ENCODE measurements at places on chromosomes 1 and 21.

- no peaks in the 10 kb centered on the region for H3K4me1 ChIP-seq
- DNase-seq: no peak
Measured at GRCh38 chr21:37168666-37169065, 95.6 kb downstream of the TTC3 start.

DNA sequence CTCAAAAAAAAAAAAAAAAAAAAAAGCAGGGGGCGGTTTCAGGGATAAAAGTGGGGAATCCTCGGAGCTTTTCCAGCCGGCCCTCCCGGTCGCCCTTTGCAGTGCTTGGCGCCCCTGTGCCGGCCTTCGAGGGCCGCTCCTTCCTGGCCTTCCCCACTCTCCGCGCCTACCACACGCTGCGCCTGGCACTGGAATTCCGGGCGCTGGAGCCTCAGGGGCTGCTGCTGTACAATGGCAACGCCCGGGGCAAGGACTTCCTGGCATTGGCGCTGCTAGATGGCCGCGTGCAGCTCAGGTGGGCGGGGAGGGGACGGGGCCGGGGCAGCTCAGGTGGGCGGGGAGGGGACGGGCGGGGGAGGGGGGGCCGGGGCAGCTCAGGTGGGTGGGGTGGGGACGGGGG lies 25.3 kb downstream of the RNF223 start:
- no peaks in the 10 kb centered on the region for H3K4me1 ChIP-seq
- no peak overlapping the region for H3K27ac ChIP-seq
- no peak for DNase-seq
- H3K27me3 ChIP-seq: no peaks in the 10 kb centered on the region

- no peaks in the 10 kb centered on the region for H3K27me3 ChIP-seq
- H3K36me3 ChIP-seq: no peaks in the 10 kb centered on the region
- H3K27ac ChIP-seq: no peak overlapping the region
- no peak for DNase-seq
- H3K4me3 ChIP-seq: no peak overlapping the region
Measured at GRCh38 chr1:119582801-119583200, 65.3 kb downstream of the ZNF697 start.

- no peak for DNase-seq
- H3K27ac ChIP-seq: no peak overlapping the region
- H3K36me3 ChIP-seq: no peaks in the 10 kb centered on the region
- H3K27me3 ChIP-seq: no peaks in the 10 kb centered on the region
- no peaks in the 10 kb centered on the region for H3K4me1 ChIP-seq
- H3K4me3 ChIP-seq: no peak overlapping the region
Measured at GRCh38 chr1:89894210-89895201, 73.7 kb downstream of the LRRC8D start.

GRCh38 chr1:224805889-224806288 lies 123.6 kb upstream of the DNAH14 start:
- no peaks in the 10 kb centered on the region for H3K27me3 ChIP-seq
- DNase-seq: no peak
- no peaks in the 10 kb centered on the region for H3K4me1 ChIP-seq
- no peak overlapping the region for H3K27ac ChIP-seq
- no peak overlapping the region for H3K4me3 ChIP-seq

DNA sequence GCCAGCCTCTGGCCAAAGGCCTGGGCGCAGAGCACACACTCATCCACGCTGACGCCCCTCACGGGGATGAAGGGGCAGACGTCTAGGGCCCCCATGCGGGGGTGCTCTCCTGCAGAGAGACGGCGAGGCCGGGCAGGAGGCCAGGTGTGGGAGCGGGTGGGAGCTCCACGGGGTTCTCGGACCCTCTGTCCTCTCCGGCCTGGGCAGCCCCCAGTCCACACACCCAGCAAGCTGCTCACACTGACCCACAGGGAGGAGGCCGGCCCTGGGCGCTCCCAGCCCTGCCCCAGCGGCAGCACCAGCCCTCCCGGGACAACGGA lies 2.5 kb downstream of the FTCD start:
- DNase-seq: no peak
- H3K36me3 ChIP-seq: no peaks in the 10 kb centered on the region
- H3K27me3 ChIP-seq: no peaks in the 10 kb centered on the region
- H3K27ac ChIP-seq: peak overlapping the region; percentile 14
- H3K4me3 ChIP-seq: peak overlapping the region; percentile 45

DNA sequence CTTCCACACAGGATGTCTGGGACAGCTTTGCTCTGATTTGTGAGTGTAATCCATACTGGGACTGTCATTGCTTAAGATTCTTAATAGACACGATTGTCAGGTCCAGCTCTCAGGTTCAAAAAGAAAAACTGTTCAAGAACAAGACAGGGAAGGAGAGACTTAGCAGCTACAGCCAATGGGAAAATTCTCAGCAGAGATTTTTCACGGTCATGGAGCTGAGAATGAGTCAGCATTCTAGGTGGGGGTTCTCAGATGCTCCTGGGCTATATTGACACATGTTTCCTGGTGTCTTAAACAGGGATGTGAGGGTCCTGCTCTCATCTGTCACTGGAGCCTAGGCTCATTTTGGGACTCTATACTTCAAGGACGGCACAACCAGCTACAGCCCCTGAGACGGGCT lies 318.3 kb downstream of the RRAGC start:
- no peaks in the 10 kb centered on the region for H3K4me1 ChIP-seq
- DNase-seq: no peak
- no peak overlapping the region for H3K27ac ChIP-seq
- H3K4me3 ChIP-seq: no peak overlapping the region
- no peaks in the 10 kb centered on the region for H3K36me3 ChIP-seq

DNA sequence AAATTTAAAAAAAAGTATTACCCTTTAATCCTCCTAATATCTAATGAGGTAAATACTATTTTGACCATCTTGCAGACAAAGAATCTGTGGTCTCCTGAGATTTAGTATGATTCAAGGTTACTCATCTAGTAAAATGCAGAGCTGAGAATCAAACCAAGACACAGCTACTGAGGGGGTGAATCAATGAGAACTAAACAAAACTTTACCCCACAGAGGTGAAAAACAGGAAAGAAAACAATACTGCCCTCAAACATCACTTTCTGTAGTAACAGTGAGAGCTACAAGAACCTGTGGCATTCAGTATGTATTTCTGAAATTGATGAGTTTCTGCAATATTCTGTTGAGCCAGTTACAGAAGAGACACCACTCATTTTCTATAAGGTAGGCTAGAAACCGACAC lies 85.1 kb downstream of the JAK1 start:
- peaks cover 28% of the 10 kb centered on the region for H3K36me3 ChIP-seq
- no peak for DNase-seq
- H3K27me3 ChIP-seq: no peaks in the 10 kb centered on the region
- no peak overlapping the region for H3K4me3 ChIP-seq
- no peak overlapping the region for H3K27ac ChIP-seq

DNA sequence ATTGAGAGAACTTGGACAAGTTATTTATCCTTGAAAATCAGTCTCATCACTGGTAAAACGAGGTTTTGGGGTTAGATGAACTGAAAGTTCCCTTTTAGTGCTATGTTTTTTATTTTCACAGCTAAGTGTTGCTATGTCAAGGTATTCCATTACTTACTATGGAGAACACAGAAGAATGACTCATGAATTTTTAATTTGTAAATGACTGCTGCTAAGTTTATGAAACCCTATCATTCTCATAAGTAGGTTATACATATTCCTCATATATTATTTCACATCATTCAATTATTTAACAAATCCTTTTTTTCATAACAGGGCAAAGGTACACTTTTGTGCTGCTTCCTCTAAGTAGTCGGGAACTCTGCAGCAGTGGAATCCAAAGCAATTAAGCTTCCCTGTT lies 52.2 kb upstream of the ATP1A1 start:
- H3K4me1 ChIP-seq: no peaks in the 10 kb centered on the region
- H3K36me3 ChIP-seq: no peaks in the 10 kb centered on the region
- H3K4me3 ChIP-seq: no peak overlapping the region
- DNase-seq: no peak
- H3K27me3 ChIP-seq: no peaks in the 10 kb centered on the region
- H3K27ac ChIP-seq: no peak overlapping the region

- no peak overlapping the region for H3K4me3 ChIP-seq
- DNase-seq: peak; percentile 74
- no peak overlapping the region for H3K27ac ChIP-seq
- no peaks in the 10 kb centered on the region for H3K27me3 ChIP-seq
- no peaks in the 10 kb centered on the region for H3K36me3 ChIP-seq
- no peaks in the 10 kb centered on the region for H3K4me1 ChIP-seq
Measured at GRCh38 chr21:34807881-34808568, 139.2 kb downstream of the CLIC6 start.

DNA sequence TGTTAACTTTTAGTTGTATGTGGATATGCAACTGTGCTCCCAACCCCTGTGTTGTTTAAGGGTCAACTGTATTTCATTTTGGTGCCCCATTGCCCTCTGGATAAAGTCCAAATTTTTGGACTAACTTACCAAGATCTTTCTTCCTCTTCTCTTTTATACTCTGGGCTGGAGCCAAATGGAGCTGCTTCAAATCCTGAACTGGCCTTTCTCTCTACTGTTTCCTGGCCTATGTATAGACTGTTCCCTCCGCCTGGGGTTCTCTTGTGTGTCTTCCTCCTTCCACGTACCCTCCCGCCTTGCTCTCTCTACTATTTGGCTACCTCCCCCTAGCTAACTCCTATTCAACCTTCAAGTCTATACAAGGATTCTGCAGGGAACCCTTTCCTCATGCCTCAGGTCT lies 8.4 kb upstream of the CDC14A start:
- no peaks in the 10 kb centered on the region for H3K27me3 ChIP-seq
- peak; percentile 29 for DNase-seq
- H3K27ac ChIP-seq: no peak overlapping the region
- H3K36me3 ChIP-seq: no peaks in the 10 kb centered on the region
- H3K4me1 ChIP-seq: no peaks in the 10 kb centered on the region
- H3K4me3 ChIP-seq: no peak overlapping the region

DNA sequence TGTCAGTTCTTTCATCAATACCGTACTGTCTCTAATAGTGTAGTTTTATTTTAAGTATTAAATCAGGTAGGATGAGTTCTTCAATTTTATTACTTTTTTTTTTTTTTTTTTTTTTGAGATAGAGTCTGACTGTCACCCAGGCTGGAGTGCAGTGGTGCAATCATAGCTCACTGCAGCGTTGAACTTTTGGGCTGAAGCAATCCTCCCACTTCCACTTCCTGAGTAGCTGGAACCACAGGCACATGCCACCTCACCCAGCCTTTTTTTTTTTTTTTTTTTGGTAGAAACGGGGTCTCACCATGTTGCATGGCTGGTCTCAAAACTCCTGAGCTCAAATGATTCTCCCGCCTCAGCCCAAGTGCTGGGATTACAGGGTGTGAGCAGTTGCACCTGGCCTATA lies 44.3 kb downstream of the INAVA start:
- H3K36me3 ChIP-seq: no peaks in the 10 kb centered on the region
- no peaks in the 10 kb centered on the region for H3K27me3 ChIP-seq
- H3K4me3 ChIP-seq: no peak overlapping the region
- H3K4me1 ChIP-seq: no peaks in the 10 kb centered on the region
- H3K27ac ChIP-seq: no peak overlapping the region

- no peak for DNase-seq
- no peak overlapping the region for H3K4me3 ChIP-seq
- no peak overlapping the region for H3K27ac ChIP-seq
- H3K27me3 ChIP-seq: no peaks in the 10 kb centered on the region
Measured at GRCh38 chr1:147167365-147167764, 4.9 kb downstream of the PRKAB2 start.

DNA sequence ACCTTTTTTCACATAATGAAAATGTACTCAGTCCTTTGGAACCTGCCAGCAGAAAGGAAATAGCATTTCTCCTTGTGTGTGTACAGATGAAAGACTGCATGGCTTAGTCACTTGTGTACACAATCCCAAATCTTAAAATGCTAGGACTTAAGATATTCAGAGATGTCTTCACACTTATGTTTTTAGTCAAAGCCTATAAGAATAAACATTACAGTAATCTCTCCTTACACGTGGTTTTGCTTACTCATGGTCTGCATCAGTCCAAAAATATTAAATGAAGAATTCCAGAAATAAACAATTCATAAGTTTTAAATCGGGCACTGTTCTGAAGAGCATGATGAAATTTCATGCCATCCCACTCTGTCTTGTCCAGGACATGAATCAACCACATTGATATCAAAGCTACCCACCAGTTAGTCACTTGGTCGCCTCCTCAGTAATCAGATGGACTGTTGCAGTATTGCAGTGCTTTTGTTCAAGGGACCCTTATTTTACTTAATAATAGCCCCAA lies 75.7 kb upstream of the RRP15 start:
- H3K27me3 ChIP-seq: no peaks in the 10 kb centered on the region
- H3K4me1 ChIP-seq: no peaks in the 10 kb centered on the region
- H3K36me3 ChIP-seq: no peaks in the 10 kb centered on the region
- no peak overlapping the region for H3K4me3 ChIP-seq
- H3K27ac ChIP-seq: no peak overlapping the region
- no peak for DNase-seq

DNA sequence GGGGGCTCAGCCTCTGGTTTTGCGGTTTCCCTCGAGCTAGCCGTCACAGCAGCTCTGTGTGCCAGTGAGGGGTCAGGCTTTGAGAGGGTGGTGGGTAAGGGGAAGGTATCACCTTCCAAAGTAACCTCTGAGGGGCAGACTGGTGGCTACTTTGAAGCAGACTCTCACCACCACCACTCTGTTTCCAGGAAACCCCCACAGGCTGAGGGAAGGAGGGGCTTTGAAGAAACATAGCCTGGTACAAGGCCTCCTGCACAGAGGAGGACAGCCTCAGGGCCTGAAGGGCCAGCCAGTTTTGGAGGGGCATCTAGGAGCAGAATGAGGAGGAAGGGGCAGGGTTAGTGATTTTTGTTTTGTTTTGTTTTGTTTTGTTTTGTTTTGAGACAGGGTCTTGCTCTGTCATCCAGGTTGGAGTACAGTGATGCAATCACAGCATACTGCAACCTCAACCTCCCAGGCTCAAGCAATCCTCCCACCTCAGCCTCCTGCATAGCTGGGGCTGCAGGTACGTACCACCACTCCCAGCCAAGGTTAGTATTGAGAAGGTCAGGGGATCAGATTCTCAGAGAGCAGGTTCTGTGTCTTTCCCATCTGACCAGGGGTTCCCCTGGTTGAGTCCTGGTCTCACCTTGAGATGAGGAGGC lies 17.2 kb upstream of the ZNF683 start:
- no peak overlapping the region for H3K27ac ChIP-seq
- no peak for DNase-seq
- H3K27me3 ChIP-seq: no peaks in the 10 kb centered on the region
- no peaks in the 10 kb centered on the region for H3K4me1 ChIP-seq
- no peak overlapping the region for H3K4me3 ChIP-seq

DNA sequence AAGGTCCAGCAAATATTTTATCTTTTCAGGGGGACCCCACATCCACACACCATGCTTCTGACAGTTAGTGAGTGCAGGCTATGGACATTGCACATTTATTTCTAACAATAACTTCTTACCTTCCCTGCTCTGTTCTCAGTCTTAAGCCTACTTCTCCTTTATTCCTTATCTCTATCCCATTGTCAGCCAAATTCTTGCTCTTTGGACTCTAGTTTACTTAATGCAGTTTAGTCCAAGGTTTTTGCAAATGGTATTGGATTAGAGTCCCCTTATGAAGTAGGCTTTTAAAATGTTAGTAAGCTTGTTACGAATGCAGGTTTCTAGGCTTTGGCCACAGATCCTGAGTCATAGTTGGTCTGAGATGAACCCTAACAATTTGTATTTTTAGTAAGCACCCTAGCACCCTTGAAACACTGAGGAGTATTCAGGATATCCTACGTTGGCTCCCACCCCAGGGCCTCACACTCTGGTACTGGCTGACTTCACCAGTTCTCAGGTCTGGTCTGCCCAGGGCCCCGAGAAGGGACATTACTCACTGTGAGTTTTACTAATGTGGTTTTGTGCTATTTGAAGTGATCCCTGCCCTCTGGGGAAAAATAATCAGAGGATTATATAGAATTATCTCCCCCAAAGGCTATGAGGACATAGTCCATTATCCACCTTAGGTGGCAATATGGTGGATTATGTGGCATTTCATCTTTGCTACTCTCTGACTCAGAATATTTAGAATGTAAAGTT lies 239.5 kb downstream of the TGFB2 start:
- H3K27me3 ChIP-seq: no peaks in the 10 kb centered on the region
- H3K36me3 ChIP-seq: no peaks in the 10 kb centered on the region
- no peak overlapping the region for H3K4me3 ChIP-seq
- DNase-seq: no peak
- H3K27ac ChIP-seq: no peak overlapping the region

Measured in kidney (tissue), 22 donors.